ENCODE measurements at places on chromosomes 2 and 18.

- no peak for DNase-seq
Observed at GRCh38 chr2:71346065-71346464, 14.5 kb downstream of the ZNF638 start.

GRCh38 chr2:54321047-54321446 is 65.0 kb upstream of the TSPYL6 start:
- no peak for DNase-seq

DNA sequence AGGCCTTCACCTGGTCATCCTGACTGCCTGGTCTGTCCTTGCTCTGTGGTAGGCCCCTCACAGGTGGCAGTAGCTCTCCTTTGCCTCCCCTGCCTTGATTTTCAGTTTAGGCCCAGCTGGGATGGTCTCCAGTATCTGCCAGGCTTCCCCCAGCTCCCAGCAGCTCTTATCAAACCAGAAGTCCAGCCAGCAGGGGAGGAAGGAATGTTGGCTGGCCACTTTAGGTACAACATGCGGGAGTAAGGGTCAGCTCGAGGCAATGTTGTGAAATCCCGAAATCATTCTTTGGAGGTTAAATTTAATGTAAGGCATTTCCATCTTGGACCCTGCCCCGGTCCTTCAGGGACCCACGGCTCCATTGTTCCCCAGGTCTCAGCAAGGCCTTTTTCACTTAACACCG is 16.8 kb downstream of the ATP6V1C2 start:
- DNase-seq: no peak

- peak; percentile 23 for DNase-seq
Observed at GRCh38 chr2:64797881-64798575, 144.3 kb upstream of the SERTAD2 start.

- DNase-seq: peak; percentile 74
Observed at GRCh38 chr2:227864161-227864756, 7.2 kb upstream of the DAW1 start.

DNA sequence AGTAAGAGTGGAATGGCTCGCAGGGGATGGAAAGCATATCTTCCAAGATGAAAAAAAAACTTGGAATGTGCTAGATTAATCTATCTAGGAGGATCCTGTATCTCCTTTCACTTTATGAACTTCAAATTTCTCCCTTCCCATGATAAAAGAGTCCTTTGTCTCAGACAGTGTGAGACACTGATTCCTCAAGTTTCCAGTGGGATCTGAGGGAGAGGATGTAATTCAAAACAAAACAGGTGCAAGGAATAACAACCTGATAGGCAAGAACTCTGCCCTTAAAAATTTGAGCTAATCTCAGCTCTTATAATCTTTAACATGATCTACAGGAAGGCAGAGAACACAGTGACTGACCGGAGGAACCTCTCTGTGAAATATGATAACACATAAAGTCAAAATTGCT is 162.0 kb upstream of the ZFP36L2 start:
- DNase-seq: no peak

GRCh38 chr18:63339920-63340484 is 20.4 kb upstream of the BCL2 start:
- DNase-seq: peak; percentile 47

DNA sequence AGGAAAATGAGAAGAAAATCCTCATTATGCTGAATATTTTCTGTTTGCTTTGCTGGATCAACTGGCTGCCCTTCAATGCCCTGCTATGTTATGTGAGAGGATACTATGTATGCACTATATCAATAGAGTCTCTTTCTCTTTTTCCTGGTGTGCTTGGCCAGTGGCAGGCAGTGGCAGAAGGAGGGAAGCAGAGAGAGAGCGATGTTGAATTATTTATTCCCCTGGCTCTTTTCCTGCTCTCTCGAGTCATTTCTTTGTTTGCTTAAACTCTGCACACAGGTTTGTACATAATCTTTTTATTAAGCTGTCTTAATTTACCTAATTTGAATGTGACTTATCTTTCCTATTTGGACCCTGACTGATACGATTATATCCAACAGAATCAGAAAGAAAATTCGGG is 1727.3 kb downstream of the SUCLG1 start:
- DNase-seq: no peak

DNA sequence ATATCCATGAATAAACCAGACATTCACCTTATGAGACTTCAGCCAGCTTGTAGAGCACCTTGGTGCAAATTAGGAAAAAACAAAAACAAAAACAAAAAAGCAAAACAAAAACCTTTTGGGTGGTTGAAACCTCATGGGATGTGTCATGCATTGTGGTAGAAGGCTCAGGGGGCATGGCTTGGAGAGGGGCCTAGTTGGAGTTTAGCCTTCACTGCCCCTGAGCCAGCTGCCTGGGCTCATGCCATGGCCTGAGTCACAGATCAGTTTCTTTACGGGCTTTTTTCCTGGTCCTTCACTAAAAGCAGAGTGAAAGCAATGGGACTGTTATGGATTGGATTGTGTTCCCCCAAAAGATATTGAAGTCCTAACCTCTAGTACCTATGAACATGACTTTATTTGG is 22.0 kb upstream of the DAPL1 start:
- peak; percentile 63 for DNase-seq

DNA sequence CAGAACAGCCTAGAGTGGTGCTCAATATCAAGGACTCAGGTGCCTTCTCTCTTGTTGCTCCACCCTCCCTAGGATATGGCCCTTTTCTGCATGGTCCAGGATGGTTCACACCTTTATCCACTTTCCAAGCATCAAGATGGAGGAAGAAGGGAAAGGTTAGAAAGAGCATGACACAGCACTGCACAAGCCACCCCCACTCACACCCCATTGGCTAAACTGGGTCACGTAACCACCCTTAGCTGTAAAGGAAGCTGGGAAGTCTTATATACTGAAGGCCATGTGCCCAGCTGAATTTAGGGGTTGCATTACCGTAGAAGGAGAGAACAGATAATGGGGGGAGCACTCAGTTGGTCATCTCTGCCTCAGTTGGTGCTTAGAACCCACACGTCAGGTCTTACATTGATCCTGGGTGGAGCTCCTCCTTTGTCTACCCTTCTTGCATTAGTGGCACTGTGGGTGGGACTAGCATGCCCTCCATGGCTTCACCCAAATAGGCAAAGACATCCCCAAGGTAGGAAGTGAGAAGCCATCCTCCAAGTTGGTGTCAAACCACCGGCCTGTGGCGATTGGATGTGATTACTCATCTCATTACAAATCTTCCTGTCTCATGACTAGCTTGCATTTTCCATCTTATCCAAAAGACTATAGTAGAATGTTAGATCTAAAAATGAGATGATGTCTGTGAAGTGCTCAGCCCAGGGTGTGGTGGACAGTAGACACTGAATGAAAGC is 248.5 kb downstream of the HAUS1 start:
- no peak for DNase-seq

DNA sequence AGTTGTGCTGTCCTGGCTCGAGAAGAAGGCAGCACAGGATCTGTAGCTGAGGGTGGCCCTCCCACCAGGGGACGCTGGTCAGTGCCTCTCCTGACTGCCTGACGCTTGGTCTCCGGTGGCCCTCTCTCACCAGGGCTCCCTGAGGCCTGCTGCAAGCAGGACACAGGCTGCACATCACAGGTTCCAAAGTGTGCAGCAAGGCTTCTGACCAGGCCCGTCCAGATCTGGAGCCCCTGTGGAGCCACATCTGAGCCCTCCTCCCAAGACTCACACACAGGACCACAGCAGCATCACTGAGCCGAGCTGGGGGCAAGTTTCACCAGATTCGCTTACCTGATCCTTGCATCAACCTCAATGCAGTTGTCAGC is 12.1 kb downstream of the AMER3 start:
- DNase-seq: no peak

DNA sequence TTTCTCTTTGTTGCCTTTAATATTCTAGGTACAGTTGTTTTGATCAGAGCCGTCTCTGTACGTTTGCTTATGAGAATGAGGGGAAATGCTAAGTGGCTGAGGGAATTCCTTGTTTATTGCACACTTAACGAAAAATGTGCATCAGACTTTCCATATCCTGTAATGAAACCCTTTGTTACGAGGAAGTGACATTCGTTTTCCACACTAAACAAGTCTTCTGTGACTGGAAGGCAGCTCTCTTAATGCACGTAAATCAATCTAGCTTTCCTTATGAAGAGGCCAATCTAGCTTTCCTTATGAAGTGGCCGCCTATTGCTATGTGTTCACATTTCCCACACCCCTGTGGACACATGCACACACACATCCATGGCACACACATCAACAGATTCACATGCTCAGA is 186.2 kb downstream of the SNTG2 start:
- peak; percentile 82 for DNase-seq

DNA sequence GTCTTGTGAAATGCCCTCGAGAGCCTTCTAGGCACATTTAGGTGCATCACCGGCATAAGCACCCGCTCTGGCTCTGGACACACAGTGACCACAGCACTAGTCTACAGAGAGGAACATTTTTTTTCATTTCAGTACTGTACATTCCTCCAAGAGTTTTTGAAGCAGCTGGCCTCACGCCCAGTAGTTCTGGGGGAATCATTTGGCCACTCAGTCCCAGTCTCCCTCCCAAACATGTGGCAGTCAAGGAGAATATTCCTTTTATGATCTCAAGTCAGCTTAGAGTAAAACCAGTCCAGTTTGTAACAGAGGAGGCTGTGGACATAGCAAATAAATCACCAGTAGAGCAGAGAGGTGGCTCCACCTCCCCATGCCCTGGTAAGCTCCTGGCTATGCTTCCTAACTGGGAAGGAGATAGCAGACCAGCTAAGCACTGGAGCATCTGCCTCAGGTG is 48.1 kb downstream of the KCNE4 start:
- DNase-seq: peak; percentile 96

DNA sequence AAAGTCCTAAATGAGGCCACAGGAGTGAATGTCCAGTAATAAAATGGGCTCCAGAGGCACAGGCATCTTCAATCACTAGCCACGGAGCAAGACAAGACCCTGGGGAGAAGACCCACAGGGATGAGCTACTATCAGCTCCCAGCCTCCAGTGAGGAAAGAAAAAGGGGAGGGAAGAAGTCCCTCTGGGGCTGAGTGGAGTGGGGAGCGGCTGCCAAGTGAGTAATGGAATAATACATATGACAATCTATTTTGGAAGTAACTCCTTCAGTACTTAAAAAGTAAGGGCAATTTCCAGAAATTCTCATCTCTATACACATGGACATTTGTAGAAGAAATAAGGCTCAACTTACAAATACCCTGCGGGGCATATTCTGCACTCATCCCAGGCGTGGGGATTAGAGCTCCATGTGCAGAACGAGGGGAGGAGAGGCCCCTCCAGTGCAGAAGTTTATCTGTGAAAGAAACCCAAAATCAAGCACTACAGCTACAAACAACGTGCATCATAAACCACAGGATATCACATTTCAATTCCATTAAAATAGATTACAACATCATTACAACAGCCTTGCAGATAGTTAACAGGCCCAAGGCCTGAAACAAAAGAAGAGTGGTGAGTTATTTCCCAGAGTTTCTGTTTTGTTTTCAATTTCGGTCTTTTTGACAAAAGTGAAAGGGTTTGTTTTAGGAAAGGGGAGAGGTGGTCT is 84.9 kb downstream of the BCL11A start:
- DNase-seq: peak; percentile 58

- peak; percentile 43 for DNase-seq
Observed at GRCh38 chr2:13056259-13056843, 339.6 kb downstream of the TRIB2 start.

- DNase-seq: peak; percentile 26
Observed at GRCh38 chr2:227163998-227164762, at the start of the genes COL4A3 and COL4A4. TSS of gene COL4A3 (plus strand) at chr2:227164624. CDS start at chr2:227164727, 103 bp downstream. TSS of gene COL4A4 (minus strand) at chr2:227164205. CDS start at chr2:227147483, 16,722 bp downstream.

DNA sequence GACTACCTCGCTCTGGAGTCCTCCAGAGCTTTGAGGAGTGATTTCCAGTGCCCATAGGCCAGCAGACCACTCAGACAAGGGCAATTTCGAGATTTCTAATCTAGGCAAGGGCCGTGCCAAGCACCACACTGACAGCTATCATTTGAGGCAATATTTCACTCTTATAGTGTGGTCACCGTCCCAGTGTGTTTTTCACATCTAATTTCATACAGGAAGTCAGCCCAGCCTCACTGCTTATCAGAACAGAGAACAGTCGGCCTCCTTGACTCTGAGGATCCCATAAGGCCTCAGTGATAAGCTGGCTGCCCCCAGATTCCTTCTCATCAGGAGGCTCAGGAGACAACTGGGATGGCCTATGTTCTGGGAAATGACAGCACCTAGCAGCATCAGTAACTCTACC is 581 bp downstream of the CAPN14 start:
- no peak for DNase-seq

DNA sequence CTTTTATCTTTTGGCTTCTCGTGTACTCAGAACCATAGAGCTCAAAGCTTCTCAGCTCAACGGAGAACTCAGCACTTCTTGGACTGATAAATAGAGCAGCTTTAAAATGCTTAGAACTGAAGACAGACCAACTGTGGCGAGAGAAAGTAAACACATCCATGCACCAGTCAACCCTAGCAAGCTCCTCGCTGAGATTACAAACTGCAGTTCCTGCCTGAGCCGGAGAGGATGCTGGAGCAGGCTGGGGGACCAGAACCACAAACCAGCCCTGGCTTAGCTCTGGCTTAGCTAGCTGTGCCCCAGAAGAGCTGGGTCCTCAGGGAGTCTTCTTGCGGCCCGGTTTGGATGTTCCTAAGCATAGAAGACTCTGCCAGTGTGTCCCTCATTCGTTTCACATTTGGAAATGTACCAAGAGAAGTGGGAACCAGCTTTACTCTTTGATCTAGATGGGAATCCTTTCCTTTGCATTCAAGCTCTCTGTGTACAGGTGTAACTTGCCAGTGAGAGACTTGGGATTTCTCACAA is 5.6 kb downstream of the PAX8 start:
- no peak for DNase-seq

DNA sequence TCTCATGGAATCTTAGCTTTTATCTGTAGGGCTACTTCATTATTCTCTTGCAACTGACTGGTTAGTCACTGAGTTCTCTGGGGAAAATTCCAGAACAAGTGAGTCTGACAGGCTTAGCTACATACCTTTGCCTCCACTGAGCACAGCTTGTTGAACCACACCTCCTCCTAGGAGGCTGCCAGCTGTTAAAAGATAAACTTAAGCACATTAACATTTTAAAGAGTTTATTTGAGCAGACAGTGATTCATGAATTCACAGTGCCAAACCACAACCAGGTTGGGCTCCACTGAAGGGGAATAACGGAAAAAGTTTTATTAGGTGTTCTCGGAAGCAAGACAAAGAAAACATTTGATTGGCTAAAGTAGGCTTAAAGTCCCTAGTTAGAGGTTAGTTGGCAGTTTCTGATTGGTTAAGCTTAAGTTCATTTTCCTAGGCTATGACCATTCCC is 12.5 kb upstream of the SLC38A11 start:
- DNase-seq: no peak

GRCh38 chr2:180952082-180952481 is 28.3 kb upstream of the UBE2E3 start:
- DNase-seq: no peak

DNA sequence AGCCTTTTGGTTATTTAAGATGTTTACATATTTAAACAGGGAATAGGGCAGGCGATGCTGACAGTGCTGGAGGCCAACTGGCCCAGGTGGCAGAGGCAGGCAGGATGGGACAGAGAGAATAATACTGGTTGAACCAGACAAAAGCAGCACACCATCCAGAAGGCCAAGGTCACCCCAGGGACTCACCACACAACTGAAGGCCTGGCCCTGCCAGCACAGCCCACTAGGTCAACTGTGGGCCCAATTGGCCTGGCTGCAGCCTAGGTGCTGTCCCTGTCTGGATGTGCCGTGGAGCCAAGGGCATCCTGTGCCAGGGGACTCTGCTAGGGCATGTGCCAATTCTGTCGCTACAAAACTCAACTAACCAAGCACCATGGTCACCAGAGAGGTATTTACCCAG is 69.2 kb downstream of the RNF152 start:
- DNase-seq: no peak

GRCh38 chr18:75132098-75132870 is 76.7 kb downstream of the PTGR3 start:
- no peak for DNase-seq

Data from muscle of leg (tissue), 16 donors.